Fibroblast of skin of right quadriceps (primary cell): ENCODE measurements at places on chromosomes 2 and 18.

DNA sequence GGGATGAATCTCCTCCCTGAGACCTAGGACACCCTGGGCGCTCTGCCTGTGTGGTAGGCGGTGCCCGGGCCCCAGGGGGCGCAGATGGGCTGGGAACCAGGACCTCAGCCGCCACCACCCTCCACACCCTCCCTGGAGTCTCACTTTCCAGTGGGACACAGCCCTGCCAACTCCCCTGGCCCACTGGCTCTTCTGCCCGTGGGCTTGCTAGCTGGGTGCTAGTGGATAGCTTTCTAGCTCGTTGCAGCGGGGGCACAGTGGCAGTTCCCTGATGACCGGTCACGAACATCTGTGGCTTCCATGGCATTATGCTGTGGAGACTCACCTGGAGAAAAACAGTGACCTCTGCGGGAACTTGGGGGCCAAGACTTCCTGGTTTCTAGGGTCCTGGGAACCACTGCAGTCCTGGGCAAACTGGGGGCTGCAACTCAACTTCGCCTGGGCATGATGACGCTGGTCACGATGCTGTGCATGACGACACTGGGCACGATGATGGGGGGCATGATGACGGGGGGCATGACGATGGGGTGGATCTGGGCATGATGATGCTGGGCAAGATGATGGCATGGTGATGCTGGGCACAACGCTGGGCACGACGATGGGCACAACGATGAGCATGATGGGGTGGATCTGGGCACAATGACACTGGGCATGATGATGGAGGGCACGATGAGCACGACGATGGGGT is 31.0 kb upstream of the ALLC start:
- no peak for DNase-seq

GRCh38 chr2:61117534-61117933 is 44.5 kb upstream of the C2orf74 start:
- DNase-seq: peak; percentile 52

GRCh38 chr2:30026091-30027055 is 105.0 kb upstream of the ALK start:
- DNase-seq: peak; percentile 50

DNA sequence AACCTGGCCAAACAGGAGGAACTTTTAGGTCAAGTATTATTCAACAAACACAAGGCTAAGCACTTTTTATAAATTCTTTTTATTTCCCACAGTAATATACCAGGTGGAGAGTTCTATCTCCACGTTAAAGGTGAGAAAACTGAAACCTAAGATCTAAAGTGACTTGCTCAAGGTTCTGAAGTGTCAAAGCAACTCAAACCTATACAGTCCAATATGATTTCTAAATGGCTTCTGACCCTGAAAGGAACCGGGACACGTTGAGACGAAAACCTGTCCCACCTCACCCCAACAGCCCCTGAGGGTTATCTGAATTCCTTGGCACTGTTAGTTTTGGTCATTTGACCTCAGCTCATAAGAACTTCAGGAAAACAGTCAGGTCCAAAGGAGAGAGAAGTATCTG is 814.5 kb upstream of the LRATD1 start:
- DNase-seq: no peak
